ENCODE measurements at places on chromosomes 3 and 15.

GRCh38 chr3:40207796-40208195 lies 101.7 kb upstream of the EIF1B start:
- DNase-seq = no peak

GRCh38 chr3:190036631-190037030 lies 84.1 kb downstream of the P3H2 start:
- DNase-seq = no peak

GRCh38 chr3:28860307-28860706 lies 420.6 kb upstream of the RBMS3 start:
- no peak for DNase-seq

DNA sequence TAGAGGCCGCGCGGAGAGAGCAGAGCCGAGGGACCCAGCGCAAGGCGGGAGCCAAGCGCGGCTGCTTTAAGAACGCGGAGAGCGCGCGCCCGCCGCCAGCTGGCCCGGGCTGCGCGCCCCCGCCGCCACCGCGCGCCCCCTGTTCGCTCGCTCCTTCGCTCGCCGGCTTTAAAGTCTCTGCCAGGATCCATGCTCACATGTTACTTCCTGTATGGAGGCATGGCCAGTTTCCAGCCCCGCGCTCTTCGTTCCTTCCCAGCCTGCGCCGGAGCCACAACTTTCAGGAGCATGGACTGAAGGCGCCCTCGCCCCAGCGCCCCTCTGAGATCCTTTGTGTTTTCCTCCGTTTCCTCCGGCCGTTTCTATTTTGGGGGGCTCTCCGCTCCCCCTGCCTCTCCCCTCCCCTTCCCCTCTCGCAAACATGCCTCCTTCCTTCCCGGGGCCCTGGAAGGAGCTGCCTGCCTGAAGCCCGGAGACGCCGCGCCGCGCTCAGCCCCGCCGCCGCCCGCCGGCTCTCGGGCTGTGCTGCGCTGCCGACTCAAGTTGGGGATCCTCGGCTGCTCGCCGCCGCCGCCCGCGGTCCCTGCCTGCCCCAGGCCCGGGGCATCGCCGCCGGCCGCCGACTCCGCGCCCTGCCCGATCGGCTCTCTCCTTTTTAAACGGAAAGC lies at the start of gene PTPRG:
TSS of gene PTPRG (plus strand) at position 198 of the 668 bp plus-strand sequence. CDS start 717 bp downstream, outside the sequence.
- peak; percentile 83 for DNase-seq

Data from dorsolateral prefrontal cortex (tissue), 122 donors.